Activated CD8-positive, alpha-beta memory T cell treated with anti-CD3 and anti-CD28 coated beads for 48 hours (primary cell): ENCODE measurements at places on chromosomes 4 and X.

GRCh38 chr4:114311787-114312186 lies 286.8 kb upstream of the UGT8 start:
- no peak for DNase-seq

DNA sequence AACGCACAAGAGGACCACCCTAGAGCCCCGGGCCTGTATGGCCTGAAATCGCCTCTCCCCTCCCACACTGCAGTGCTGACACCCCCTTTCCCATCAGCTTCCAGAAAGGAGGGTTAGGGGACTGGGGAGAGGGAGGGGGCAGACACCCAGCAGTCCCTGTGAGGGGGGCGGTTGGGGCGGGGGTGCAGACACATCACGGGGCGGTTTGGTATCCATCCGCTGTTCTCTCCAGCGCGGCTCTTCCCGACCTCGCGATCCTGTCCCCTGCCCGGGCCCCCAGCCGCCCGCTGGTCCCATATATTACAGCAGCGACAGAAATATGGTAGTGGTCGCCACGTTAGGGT lies 404 bp upstream of the GPRASP2 start:
- no peak for DNase-seq

DNA sequence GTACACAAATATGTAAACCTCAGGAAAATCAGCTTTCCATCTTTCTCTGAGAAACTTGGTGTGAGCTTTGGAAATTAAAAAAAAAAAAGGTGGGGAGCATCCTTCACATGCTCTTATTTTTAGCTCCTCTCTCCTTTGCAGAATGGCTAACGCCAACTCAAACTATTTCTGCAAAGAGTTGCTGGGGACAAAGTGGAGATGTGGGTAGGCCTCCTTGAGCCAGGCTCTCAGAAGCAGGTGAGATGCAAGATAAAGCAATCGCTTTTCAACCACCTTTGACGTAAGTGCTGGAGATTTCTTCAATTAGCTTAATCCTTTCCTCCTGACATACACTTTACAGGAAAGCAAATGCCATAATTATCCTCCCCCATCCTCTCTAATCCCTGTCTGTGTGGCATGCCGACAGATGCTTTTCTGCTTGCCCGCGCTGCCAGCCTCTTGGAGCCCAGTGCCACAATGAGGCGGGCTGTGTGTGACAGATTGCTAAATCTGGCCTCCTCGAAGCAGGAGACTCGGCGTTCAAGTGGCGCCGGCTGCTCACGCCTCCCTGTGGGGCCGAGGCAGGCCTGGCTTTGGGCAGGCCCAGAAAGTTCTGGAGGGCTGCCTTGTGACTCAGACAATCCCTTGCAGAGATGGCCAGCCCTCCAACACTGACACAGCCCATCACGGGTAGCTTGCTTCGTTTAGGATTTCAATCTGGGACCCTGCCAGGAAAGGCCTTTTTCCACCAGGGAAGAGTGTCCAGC lies 64.9 kb upstream of the SOD3 start:
- DNase-seq, result no peak

DNA sequence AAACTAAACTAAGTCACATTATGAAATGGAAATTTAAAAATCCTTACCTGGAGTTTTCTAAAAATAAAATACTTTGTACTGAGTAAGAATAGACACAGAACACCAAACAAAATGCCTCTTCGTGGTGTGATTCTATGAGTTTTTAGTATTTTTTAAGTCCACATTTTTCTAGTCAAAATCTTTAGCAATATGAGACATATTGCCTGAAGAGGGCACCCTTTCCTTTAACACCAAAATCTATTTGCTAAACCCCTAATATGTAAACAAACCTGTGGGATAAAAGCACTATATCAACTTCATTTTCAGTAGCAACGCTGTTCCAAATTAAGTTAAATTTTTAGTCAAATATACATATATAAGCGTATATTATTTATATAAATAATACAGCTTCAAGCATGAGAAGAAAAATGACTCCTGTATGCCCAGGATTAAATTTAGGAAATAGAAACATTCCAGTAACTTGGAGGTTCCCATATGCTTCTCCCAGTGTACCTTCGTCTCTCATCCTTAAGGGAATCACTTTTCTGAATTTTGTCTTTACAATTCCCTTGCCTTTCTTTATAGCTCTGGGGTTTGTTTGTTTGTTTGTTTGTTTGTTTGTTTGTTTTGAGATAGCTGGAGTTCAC lies 23.0 kb upstream of the PGM2 start:
- no peak for DNase-seq

GRCh38 chr4:122038896-122039295 lies 87.0 kb upstream of the TRPC3 start:
- no peak for DNase-seq

GRCh38 chr4:101074326-101074725 lies 273.0 kb downstream of the PPP3CA start:
- no peak for DNase-seq

DNA sequence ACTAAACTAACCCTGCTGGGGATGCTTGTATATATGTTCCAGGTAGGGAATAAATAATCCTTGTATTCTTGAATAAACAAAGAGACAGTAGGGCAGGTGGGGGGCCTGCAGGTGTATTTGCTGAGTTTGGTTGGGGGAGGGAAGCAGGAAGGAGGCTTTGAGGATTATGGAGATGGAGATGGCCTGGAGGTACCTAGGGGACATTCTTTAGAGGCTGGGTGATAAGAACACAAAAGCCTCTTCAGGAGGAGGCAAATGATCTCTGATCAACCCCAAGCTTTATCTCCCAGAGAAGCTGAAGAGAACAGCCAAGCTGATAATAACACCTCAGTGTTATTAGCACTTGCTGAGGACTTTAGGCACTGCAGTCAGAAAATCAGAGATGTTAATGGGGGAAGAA lies 187.7 kb downstream of the MGST2 start:
- DNase-seq, result no peak

DNA sequence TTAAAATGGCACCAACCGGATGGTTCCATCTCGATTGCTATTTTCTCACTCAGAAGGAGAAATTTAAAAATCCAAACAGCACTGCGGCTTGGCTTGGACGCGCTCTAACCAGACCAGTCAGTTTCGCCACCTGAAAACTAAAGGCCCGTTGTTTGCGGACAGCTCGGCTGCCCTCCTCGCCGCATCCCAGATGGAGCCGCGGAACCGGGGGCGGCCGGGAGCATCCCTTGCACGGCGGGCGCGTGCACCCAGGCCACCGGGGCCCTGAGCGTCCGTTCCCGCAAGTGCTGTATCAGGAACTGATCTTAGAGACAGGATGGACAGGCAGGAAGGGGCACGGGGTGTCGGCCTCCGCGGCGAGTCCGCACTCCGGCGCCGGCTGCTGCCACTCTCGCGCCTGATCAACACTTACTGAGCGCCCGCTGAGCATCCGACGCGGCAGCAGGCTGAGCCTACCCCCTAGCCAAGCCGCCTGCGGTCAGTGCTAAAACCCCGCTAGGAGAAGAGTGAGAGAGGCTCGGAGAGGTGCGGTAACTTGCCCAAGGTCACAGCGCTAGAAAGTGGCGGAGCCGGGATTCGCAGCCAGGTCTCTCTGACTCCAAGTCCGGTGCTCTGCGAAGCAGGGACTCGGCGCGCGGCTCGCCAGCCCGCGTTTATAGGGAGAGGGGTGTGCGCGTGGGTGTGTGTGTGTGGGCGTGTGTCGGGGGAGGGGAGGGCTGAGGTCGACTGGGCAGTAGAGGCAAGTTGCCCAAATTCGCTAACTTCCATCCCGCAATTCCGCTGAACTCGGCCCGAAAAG lies at the start of gene CITED1:
CITED1 (minus strand) TSS at position 629 of the 799 bp plus-strand sequence. CDS start 3,045 bp downstream, outside the sequence.
- no peak for DNase-seq

GRCh38 chr4:12894062-12894461 lies 590.1 kb downstream of the RAB28 start:
- no peak for DNase-seq

DNA sequence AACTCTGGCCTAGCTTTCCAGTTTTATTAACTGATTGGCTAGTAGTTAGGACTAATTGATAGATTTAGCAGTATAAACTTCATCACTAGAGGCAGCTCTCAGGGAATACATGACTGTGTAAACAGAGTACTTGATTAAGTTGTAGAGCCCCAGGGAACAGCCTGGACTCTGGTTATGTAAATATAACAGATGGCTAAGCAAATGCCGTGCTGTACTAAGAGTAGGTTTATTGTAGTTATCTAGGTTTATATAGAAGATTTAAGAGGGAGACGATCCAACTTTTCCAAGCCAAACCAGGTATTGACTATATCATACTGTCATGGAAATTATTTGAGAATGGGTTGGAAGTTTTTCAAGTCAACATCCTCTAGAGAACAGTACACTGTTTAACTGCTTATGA lies 463.4 kb upstream of the GRID2 start:
- no peak for DNase-seq

- no peak for DNase-seq
Observed at GRCh38 chr4:160510928-160511327, 1408.0 kb downstream of the RAPGEF2 start.

- no peak for DNase-seq
Observed at GRCh38 chr4:174531486-174531885, 9.2 kb upstream of the HPGD start.

- no peak for DNase-seq
Observed at GRCh38 chr4:47852136-47852535, 14.3 kb upstream of the CORIN start.

DNA sequence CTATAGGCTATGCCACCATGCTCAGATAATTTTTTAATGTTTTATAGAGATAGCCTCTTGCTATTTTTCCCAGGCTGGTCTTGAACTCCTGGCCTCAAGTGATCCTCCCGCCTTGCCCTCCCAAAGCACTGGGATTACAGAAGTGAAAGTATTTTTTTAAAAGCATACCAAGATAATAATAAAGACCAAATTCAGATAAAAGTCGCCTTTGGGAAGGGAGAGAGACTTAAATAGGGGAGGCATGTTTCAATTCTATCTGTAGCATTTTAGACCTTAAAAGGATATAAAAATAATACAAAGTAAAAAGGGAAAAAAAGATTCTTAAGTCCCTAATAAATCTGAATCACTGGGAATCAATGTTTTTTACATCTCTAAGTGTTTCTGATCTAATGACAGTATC lies 108.9 kb downstream of the AFAP1 start:
- DNase-seq, result no peak

GRCh38 chrX:9440116-9440844 lies 24.6 kb upstream of the TBL1X start:
- no peak for DNase-seq

- no peak for DNase-seq
Observed at GRCh38 chr4:66404141-66404540, 733.9 kb upstream of the EPHA5 start.

- no peak for DNase-seq
Observed at GRCh38 chrX:122094611-122095010, 1047.2 kb downstream of the GLUD2 start.

DNA sequence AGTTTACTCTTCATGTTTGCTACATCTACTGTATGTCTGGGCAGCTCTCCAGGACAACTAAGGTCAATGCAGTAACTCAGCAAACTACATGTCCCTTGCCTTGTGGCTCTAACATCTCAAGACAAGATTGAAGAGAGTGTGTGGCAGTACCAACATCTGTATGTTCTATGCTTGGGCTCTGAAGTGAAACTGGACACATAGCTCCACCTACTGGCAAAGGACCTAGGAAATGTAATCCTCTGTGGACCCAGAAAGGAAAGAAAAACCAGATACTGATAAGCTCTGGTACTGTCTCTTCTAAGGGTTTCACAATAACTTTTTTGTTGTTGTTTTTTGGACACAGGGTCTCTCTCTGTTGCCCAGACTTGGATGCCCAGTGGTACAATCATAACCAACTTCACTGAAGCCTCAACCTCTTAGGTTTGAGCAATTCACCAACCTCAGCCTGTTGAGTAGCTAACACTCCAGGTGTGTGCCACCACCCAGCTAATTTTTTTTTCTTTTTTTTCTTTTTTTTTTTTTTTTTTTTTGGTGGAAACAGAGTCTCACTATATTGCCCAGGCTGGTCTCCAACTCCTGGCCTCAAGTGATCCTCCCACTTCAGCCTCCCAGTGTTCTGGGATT lies 64.1 kb downstream of the QDPR start:
- DNase-seq, result no peak

DNA sequence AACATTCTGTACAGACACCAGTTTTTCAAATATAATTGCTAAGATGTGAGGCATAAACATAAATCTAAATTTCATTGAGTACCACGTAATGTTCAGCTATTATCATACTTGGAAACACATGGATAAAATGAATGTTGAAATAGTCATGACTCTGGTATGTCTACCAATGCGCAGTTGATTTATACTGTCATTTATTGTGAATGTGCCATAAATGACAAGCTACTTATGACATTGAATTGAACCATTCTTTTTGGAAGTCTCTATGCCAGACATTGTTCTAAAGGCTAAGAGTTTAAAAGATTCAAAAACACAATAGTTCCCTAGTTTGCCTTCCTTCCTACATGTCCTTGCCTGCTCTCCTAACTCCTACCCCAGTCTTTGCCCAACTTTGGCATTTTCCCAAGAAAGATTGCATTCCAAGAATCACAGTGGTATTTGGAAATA lies 96.6 kb upstream of the DMD start:
- DNase-seq, result no peak

- no peak for DNase-seq
Observed at GRCh38 chrX:115021121-115021520, 3.7 kb upstream of the IL13RA2 start.

- no peak for DNase-seq
Observed at GRCh38 chrX:114583646-114584374, at the start of gene HTR2C. TSS of gene HTR2C (plus strand) at chrX:114584086. CDS start at chrX:114726937, 142,851 bp downstream.

DNA sequence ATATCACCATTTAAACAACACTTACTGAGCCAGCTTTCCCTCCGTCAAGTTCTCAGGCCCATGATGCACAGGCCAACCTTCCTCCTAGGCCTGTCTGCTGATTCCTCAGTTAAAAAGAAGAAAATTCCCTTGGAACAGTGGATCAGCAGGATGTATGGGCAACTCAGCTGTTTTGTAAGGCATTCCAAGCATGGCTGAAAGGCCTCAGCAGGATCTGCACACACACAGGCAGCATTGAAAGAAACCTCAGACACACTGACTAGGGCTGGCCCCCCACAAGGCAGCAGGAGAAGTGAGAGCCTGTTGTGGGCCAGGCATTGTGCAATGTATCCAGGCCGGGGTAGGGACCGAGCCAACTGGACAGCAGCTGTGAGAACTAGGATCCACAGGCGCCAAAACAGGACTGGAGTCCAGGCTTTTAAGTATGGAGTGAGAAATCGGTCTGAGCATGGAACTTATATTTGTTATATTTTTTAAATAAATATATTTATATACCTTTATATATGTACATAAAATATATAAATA lies 171.4 kb downstream of the NWD2 start:
- no peak for DNase-seq

DNA sequence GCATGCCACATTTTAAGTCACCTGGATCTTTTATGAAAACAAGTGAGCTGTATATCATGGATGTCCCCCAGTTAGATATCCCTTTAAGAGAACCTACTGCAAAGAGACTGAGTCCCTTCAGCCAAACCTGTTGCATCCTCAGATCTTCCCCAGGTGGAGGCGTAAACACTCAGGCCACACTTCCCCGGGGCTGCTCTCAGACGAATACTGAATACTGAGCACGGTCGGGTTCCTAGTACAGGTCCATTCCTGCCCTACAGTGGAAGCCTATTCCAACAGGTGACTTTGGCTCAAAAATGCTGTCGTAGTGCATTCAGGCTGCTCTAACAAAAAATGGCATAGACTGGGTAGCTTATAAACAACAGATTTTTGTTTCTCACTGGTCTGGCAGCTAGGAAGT lies 320.2 kb upstream of the CLNK start:
- no peak for DNase-seq

GRCh38 chrX:149470955-149471354 lies 34.2 kb downstream of the IDS start:
- DNase-seq, result peak; percentile 40

GRCh38 chr4:2363056-2363721 lies 55.3 kb downstream of the ZFYVE28 start:
- DNase-seq, result no peak

GRCh38 chr4:72286185-72286584 lies 254.4 kb downstream of the NPFFR2 start:
- DNase-seq, result no peak

GRCh38 chrX:121102101-121102500 lies 54.7 kb downstream of the GLUD2 start:
- DNase-seq, result no peak
